Neural progenitor cell (in vitro differentiated cells): ENCODE measurements at places on chromosomes 11 and 22. TPM values are rescaled to one million over a fixed set of nuclear protein-coding genes. Genes with fewer than 3 reads are reported as not detected.
A peak's percentile ranks its signal among the peaks of the same experiment; 100 is the strongest.

GRCh38 chr11:122897606-122898210, 15.1 kb downstream of the JHY start:
- no peaks in the 10 kb centered on the region for H3K27me3 ChIP-seq
- H3K4me1 ChIP-seq = peaks cover 5% of the 10 kb centered on the region
- DNase-seq = no peak
- no peak overlapping the region for H3K27ac ChIP-seq
- H3K36me3 ChIP-seq = no peaks in the 10 kb centered on the region

Gene APOA5
- total RNA-seq = 0.25 TPM in 1 of 2 replicates, not detected in the other

Gene OVCH2
- not detected in 2 replicates for total RNA-seq

- no peaks in the 10 kb centered on the region for H3K36me3 ChIP-seq
- no peak overlapping the region for H3K27ac ChIP-seq
- DNase-seq = no peak
- peaks cover 22% of the 10 kb centered on the region for H3K27me3 ChIP-seq
- H3K4me1 ChIP-seq = peaks cover 12% of the 10 kb centered on the region
Observed at GRCh38 chr11:532986-533585, 2.3 kb downstream of the HRAS start.

Gene SCGB1A1
- not detected in 2 replicates for total RNA-seq

Gene CFAP68
- 28.6 and 46.7 TPM in 2 replicates for total RNA-seq

Gene TREH
- total RNA-seq = not detected in 2 replicates

GRCh38 chr11:33016654-33017053, 976 bp downstream of the DEPDC7 start:
- H3K36me3 ChIP-seq = no peaks in the 10 kb centered on the region
- no peak for DNase-seq
- peaks cover 6% of the 10 kb centered on the region for H3K4me1 ChIP-seq
- peak overlapping the region; percentile 50 for H3K4me3 ChIP-seq
- H3K27ac ChIP-seq = no peak overlapping the region

- no peak overlapping the region for H3K27ac ChIP-seq
- no peak overlapping the region for H3K4me3 ChIP-seq
- H3K27me3 ChIP-seq = peaks cover 55% of the 10 kb centered on the region
- DNase-seq = peak; percentile 40
- H3K4me1 ChIP-seq = peaks cover 5% of the 10 kb centered on the region
Observed at GRCh38 chr22:43889860-43890253, 2.0 kb downstream of the PNPLA5 start.

- H3K4me1 ChIP-seq = peaks cover 18% of the 10 kb centered on the region
- no peak overlapping the region for H3K27ac ChIP-seq
- H3K27me3 ChIP-seq = peaks cover 18% of the 10 kb centered on the region
- DNase-seq = no peak
- H3K36me3 ChIP-seq = no peaks in the 10 kb centered on the region
Observed at GRCh38 chr11:130071211-130071712, 1.6 kb downstream of the APLP2 start.

DNA sequence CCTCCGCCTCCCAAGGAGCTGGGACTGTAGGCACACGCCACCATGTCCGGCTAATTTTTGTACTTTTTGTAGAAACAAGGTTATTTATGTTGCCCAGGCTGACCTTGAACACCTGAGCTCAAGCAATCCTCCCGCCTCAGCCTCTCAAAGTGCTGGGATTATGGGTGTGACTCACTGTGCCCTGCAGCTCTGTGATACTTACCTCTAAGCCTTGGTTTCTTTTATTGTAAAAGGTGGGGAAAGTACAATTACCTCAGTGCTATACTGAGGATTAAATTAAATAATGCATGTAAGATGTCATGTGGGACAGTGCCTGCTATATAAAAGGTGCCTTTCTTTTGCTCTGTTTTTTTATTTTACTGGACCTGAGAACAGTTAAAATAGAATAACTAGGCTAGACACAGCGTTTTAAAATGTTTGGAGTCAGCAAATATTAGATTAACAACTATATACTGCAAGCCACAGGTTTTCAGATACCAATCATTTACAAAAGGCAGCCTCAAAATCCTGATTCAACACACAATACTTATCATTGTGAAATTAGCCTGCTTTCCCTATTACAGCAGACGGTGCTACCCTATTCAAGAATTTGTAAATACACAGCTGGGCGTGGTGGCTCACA, 30.0 kb downstream of the PRR14L start:
- no peak overlapping the region for H3K4me3 ChIP-seq
- DNase-seq = no peak
- no peak overlapping the region for H3K27ac ChIP-seq
- no peaks in the 10 kb centered on the region for H3K27me3 ChIP-seq

- no peaks in the 10 kb centered on the region for H3K27me3 ChIP-seq
- H3K27ac ChIP-seq = no peak overlapping the region
- no peak overlapping the region for H3K4me3 ChIP-seq
- H3K36me3 ChIP-seq = no peaks in the 10 kb centered on the region
- peaks cover 7% of the 10 kb centered on the region for H3K4me1 ChIP-seq
- no peak for DNase-seq
Observed at GRCh38 chr11:116043857-116044256, 539.6 kb upstream of the CADM1 start.
